Activated CD4-positive, alpha-beta T cell treated with anti-CD3 and anti-CD28 coated beads for 4 hours (primary cell): ENCODE measurements at places on chromosomes 3 and 15.

DNA sequence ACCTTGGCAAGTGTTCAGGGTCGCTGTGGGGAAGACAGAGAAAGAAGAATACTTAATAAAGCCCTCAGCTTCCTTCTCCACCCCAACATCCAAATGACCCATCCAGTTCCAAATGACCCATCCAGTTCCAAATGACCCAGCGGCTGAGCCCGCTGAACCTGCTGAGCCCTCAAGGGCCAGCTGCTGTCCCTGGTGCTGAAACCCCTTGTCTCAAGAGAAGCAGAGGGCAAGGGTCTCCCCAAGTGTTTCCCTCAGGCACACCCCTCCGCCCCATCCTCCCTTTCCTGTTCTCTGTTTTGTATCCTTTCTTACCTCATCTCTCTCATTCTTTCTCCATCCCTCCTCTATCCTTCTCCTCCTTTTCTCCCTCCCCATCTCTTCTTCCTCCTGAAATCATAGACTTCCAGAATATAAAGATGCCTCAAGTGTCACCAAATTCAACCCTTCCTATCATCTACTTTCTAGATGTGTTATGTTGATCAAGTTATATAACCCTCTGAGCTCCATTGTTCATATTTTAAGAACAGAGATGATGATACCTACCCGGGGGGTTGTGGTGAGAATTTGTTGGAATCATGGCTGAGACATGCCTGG is 29.0 kb downstream of the CCDC33 start:
- DNase-seq: no peak

GRCh38 chr3:194503081-194503531 is 16.3 kb upstream of the ATP13A3 start:
- no peak for DNase-seq

DNA sequence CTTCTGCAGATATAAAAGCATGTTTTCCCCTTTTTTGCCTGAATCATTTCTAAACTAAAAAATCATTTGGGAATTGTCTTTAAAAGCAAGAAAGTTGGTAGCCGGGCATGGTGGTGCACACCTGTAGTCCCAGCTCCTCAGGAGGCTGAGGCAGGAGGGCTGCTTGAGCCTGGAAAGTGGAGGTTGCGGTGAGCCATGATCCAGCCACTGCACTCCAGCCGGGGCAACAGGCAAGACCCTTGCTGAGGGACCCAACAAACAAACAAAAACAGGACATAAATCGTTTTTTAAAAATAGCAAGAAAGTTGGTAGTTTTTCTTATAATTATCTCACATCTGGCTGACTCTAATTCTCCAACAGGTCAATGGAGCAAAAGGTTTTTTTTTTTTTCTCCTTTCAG is 2.5 kb downstream of the HIGD1A start:
- DNase-seq: no peak

DNA sequence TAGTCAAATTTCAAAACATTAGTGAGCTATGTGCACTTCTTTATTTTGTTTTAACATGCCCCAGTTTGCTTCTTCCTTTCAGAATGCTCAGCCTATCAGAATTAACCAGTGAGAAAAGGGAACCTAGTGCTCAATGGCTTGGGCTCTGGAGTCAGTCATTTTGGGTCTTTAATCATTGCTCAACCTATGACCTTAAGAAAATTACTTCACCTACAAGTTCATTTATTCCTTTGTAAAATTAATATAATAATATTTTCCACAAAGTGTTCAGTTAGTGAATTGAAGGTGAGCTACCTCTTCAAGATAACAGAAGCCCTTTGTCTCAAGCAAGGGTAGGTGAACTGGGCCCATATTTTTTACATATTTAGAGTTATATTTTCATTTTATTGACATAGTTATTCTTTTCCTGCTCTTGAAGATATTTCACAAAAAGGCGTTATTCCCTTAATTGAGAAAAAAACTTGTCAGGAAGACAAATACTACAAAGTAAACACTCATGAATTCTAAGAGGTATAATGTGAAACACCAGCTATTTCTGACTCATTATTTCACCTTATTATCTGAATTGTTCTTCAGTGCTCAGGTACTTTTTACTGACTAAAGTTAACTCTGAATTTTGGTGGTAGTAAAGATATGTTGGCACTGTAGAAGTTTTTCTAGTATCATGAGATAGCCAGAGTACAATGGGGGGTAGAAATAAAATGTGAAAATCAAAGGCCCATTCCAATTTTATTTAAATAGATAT is 415.5 kb downstream of the NAALADL2 start:
- DNase-seq: no peak

GRCh38 chr15:90664650-90665287 is 52.4 kb upstream of the BLM start:
- no peak for DNase-seq

DNA sequence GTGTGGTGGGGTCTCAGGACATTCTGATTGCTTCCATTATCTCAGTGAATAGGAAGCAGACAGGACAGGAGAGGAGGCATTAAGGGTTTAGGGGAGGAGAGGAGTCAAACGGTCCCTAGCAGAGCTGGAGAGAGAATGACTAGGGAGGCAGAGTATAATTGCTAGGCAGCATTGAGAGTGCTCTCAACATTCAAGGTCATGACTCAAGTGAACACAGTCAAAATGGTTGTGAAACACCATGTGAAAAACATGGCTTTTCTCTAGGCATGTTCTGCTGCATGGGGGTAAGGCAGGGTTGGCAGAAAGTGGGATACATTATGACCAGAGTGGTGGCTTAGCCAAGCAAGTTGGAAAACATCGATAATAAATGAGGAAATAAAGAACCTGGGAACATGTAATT is 19.5 kb upstream of the HRH1 start:
- DNase-seq: no peak
